ENCODE measurements at places on chromosomes 6 and 20. TPM values are rescaled to one million over a fixed set of nuclear protein-coding genes. Genes with fewer than 3 reads are reported as not detected.

The SASH1 gene
- total RNA-seq, result 49.3 TPM

The PGM3 gene
- 77.8 TPM for total RNA-seq

DNA sequence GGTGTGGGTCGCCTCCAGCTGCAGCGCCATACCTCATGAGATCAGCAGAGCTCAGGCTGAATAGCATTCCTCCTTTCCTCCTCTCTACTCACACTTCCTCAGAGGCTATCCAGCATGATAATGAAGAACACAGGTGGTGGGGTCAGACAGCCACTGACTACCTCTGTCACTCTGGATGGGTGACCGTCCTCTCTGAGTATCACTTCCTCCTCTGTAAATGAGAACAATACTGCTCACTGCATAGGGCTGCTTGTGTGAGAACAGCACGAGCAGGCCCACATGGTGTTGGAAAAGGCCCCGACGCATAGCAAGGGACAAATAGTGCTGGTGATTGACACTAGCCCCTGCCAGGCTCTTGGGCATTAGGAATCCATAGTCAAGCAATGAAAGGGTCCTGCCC, 239.1 kb downstream of the PRKN start:
- no peak for DNase-seq

- DNase-seq, result peak; percentile 24
Observed at GRCh38 chr20:3115190-3116107, 30.9 kb upstream of the AVP start.

DNA sequence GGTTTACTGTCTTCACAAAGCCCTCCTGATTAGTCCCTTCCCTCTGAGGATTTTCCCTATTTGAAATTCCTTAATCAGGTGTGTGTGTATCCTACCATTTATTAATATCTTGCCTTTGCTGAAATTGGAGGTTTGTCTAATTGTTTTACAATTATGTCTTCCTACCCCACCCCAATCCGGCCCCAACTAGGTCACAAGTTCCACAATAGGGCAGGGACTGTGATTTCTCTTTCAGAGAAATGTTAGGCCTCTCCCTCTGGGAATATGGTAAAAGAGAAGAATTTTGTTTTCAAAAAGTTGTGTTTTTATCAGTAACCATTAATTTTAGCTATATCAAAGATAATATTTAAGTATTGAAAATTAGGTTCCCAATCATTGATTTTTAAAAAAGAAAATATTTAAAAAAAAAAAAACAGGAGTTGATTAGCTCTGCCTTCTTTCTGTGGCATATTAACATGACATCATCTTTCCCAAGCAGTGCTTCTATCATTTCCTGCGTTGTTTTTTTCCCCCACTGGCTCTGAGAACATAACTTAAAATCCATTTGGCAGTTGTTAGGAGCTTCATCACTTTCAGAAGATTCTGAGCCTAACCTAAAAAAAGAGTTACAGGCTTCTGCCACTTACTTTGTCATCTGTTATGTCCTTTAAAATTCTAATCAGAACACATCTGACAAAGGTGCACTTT, 36.1 kb downstream of the BLOC1S5 start:
- peak; percentile 65 for DNase-seq

DNA sequence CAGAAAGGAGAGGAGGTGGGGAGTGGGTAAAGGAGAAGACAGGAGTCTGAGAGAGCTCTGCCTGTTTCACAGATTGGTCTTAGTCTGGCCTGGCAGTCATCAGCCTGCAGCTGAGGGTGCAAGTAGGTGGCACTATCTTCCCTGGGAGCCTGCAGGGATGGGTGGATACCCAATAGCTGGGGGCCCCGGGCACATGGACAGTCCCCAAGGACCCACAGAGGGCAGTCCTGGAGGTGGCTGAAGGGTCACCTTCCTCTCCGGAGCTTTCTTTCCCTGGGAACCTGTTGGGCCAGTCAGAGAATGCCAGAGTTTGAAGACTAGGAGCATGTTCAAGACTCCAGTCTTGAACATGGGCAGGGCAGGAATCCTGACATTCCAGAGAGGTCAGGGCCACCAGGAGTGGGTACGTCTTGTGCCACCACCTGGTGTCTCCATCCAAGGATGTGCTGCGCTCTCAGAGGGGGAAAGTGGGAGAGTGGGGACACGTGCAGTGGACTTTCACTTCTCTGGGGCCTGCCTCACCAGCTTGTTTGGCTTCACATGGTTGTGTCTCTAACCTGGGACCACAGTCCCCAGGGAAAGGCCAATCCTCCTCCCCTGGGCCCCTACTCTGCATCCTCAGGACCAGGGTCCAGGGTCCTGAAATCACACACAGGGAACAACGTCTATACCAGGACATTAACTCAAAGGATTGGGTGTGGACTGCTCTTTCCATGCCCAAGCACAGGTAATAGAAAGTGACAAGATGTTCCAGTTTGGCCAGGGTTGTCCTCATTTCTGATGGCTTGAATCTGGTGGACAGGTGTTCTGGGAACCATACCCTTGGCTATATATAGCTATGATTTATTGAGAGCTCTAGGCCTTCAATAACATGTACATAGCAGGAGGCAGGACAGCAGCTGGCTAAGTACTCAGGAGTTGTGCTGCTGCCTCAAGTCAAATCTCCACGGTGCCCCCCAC, 18.0 kb downstream of the AARS2 start:
- DNase-seq, result no peak

GRCh38 chr6:154891901-154892300, 103.2 kb upstream of the TIAM2 start:
- DNase-seq, result peak; percentile 14

DNA sequence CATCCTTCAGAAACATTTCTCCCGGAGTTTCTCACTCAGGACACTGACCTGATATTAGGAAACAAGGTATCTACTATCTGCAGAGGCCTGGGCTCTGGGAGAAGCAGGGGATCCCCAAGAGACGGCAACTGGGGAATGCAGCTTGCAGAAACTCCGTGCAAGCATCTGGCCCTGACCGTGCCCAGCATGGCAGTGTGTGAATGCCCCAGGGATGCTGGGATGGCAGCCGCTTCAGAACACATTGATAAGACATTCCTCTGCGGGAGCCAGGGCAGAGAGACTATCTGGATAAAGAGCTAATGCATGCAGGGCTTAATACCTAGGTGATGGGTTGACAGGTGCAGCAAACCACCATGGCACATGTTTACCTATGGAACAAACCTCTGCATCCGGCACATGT, 55.4 kb downstream of the NFATC2 start:
- DNase-seq, result no peak

GRCh38 chr20:23510000-23510590, 19.2 kb downstream of the CST8 start:
- DNase-seq, result no peak

GRCh38 chr6:139381216-139381865, 6.9 kb upstream of the CITED2 start:
- no peak for DNase-seq

- DNase-seq, result peak; percentile 60
Observed at GRCh38 chr20:4813076-4813862, 91.6 kb downstream of the PRND start.
